ENCODE measurements at places on chromosomes 7 and 10. TPM values are rescaled to one million over a fixed set of nuclear protein-coding genes. Genes with fewer than 3 reads are reported as not detected.

- peak; percentile 85 for DNase-seq
Observed at GRCh38 chr7:537911-538634, 18.4 kb upstream of the PDGFA start.

DNA sequence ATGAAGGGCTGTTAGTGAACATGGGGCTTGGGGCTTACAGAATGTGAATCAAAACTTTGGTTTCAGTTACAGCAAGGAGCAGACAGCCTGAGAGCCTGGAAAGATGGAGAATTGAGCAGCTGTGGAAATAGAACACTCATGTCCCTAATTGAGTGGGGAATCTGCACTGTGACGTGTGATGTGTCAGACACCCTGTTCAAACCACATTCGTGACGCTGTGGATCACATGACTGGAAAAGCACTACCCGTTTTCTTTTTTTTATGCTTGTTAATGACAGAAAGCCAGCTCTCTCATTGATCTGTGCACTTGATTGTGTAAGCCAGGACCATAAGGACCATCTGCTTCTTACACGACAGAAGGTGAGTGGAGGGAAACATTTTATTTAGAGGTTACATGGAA is 15.1 kb upstream of the TBX20 start:
- DNase-seq = no peak

- no peak for DNase-seq
Observed at GRCh38 chr10:95496246-95496911, 64.8 kb downstream of the SORBS1 start.

Gene MYH16
- total RNA-seq = not detected

Gene CPXM2
- 17.0 TPM for total RNA-seq

- DNase-seq = no peak
Observed at GRCh38 chr10:78703593-78703992, 365.2 kb upstream of the ZMIZ1 start.

Gene IL2RA
- 6.3 TPM for total RNA-seq

DNA sequence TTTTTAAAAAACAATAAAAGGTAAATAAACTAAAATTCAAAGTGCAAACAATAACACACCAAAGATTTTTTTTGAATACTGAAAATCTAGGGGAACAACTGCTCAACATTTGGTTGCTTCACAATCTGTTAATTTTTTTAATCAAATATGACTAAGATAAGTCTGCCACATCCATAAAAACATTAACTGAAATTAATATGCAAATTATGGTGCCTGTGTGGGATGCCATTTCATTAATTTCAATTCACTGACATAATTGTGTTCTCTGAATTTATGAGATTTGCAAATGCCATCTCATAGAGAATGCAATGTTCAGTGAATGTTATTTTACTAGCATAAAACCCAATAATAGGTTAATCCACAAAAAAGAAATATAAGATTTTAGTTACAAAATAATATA is 233.8 kb downstream of the LRRN3 start:
- no peak for DNase-seq

DNA sequence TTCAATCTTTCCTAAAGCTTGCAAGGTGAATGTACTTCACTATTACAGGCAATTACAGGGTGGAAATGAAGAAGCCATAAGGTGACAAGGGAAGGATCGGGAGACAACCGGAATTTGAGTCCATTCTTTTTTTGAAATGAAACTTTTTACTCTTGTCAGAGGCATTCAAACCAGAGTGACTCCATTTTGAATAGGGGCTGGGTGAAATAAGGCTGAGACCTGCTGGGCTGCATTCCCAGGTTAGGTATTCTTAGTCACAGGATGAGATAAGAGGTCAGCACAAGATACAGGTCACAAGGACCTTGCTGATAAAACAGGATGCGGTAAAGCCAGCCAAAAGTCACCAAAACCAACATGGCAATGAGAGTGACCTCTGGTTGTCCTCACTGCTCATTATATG is 363.3 kb downstream of the TYW1 start:
- no peak for DNase-seq

Gene SGCE
- 42.9 TPM for total RNA-seq

GRCh38 chr10:14407567-14407966 is 76.8 kb upstream of the FRMD4A start:
- DNase-seq = no peak

GRCh38 chr10:117980216-117980615 is 66.5 kb downstream of the RAB11FIP2 start:
- DNase-seq = no peak

DNA sequence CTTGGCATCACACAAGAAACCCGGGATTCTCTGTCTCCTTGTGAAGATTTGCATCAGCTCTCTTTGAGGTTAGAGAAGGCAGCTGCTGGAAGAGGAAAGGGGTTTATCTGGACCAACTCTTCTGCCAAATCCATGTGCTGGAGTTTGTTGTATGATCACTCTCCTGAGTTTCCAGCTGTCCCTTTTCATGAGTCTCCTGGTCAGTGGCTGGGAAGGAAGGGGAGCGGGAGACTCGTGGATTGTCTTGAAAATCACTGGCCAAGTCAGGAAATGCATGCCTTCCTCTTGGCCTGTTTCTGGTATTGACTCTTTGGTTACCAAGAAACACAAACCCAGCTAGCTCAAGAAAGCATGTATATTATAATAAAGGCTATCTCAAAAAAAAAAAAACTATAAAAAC is 38.8 kb downstream of the TACR2 start:
- DNase-seq = no peak

Gene SPDYE16
- 0.12 TPM for total RNA-seq

All from left cardiac atrium (tissue), 4 donors.